ENCODE measurements at places on chromosomes 16 and 17. TPM values are rescaled to one million over a fixed set of nuclear protein-coding genes. Genes with fewer than 3 reads are reported as not detected.

KRTAP17-1 gene
- not detected for total RNA-seq

NKD1 gene
- total RNA-seq, result 1.4 TPM

CTRB1 gene
- total RNA-seq, result not detected

HSD17B1 gene
- total RNA-seq, result 2.0 TPM
